Bronchial epithelial cell (primary cell): ENCODE measurements at places on chromosomes 16 and 17. TPM values are rescaled to one million over a fixed set of nuclear protein-coding genes. Genes with fewer than 3 reads are reported as not detected.

The SPATA32 gene
- total RNA-seq = under 0.01 TPM in 1 of 2 replicates, not detected in the other

The CDT1 gene
- 0.26 TPM in 2 replicates for total RNA-seq

The CCL18 gene
- total RNA-seq = under 0.01 TPM in 1 of 2 replicates, not detected in the other

The MT1F gene
- 1.5 and 1.6 TPM in 2 replicates for total RNA-seq

GRCh38 chr17:76261421-76262215 is 3.5 kb upstream of the UBALD2 start:
- DNase-seq = peak; percentile 32

DNA sequence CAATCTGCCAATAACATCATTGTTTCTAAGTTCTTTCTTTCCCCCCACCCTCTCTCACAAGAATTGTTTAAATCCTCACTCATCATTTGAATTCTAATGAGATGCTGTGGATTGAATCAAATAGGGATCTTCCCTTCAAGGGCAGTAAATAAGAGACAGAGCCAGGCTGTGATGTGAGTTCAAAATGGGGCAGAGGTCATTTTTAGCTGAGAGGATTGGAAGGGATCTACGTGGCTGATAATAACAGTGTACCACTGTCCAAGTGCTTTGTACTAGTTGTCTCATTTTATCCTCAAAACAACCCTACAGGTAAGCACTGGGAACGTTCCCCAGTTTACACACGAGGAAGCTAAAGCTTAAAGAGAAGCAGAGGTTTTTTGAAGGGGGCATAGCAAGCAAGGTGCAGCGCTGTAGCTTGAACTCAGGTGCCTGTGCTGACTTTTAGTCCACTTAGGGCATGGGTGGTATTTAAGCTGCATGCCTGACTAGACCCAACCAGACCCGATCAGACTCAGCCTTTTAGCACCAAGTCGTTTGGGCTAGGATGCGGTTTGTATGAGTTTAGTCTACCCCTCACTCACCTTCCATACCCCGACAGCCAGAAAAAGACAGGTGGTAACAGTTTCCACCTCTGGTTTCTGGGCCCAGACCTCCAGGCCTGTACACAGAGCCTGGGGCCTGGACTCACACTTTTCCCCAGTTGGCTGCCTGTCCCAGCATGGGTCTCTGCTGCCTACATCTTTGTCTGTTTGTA is 39.2 kb upstream of the CCR7 start:
- no peak for DNase-seq

GRCh38 chr16:11871193-11871592 is 19.9 kb upstream of the RSL1D1 start:
- DNase-seq = no peak

GRCh38 chr17:47957591-47958490 is at the start of gene PRR15L:
PRR15L (minus strand) TSS chr17:47957883; CDS start chr17:47953234, 4,649 bp downstream.
- DNase-seq = peak; percentile 38

DNA sequence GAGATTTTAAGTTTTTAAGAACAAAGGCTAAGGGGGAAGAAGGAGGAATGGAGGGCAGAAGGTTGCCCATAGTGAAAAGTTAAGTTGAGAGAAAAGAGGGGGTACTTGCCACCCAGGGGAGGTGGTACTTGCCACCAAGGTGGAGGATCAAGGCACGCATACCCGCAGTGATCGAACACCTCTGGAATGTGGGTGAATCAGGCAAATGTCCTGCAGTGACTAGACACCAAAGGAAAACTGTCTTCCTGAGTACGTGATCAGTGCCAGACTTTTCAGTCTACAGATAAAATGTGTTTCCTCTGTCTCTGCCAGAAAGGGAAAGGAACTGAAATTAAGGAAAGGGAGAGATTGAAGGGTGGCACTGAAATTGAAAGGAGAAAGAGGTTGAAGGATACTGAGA is 2285.3 kb downstream of the TP53TG3F start:
- peak; percentile 12 for DNase-seq

DNA sequence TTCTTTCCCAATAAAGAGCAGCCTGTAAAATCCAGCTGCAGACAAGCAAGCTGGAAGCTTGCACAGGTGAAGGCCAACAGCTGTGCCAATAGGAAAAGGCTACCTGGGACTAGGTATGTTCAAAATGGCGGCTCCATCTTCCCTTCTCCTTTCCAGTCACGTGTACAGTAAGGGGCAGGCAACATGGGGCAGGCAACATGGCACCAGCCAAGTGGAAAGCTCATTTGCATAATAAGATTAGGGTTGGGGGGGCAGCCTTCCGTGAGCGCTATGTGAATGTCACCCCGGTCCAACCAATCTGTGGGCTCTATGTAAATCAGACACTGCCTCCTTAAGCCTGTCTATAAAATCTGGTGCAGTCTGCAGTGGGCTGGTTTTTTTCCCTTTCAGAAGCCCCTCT is 31.3 kb downstream of the TVP23A start:
- no peak for DNase-seq
